ENCODE measurements at places on chromosomes 4 and X. TPM values are rescaled to one million over a fixed set of nuclear protein-coding genes. Genes with fewer than 3 reads are reported as not detected.

- DNase-seq: no peak
Measured at GRCh38 chr4:76376534-76376933, 44.4 kb downstream of the CCDC158 start.

DNA sequence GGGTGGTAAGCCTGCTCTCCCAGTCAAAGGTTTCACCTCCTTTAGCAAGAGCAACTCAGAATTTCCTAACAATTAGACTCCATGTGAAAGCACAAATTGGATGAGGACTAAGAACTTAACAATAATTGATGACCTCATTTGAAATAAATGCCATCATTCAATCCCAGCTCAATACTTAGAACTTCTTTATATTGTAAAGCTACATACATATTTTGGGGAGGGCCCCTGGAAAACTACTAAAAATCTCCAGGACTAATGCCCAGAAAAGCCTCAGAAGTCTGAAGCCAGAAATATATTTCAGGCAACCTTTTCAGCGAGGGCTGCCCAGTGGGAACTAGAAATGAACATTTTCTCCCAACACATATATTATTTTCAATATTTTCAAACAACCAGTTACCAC is 38.1 kb downstream of the AMOT start:
- no peak for DNase-seq

DNA sequence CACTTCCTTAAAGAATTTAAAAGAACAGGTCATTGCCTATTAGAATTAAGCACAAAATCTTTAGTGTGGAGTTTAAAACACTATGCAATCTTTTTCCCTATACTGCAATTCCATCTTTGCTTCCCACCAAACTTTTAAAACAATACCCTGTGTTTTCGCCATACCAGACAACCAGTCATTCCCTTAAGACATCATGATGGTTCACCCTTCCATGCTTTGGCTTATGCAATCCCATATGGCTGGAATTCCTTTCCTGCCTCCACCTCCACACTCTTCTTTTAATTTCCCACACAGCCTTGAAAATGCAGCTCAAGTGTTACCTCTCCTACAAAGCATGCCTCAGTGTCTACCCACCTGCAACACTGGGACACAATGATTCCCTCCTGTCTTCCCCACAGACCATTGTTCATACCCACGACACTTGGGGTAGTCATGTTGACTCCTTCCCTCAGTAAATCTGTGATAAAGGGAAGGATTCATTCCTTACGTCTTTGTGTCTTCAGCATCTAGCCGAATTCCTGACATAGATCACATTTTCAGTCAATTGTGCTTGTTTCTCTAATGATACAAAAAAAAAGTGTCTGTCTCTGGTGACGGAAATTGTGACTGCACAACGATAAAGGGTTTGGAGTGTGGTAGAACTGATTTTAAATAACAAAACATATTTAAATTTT is 166.3 kb downstream of the FNIP2 start:
- no peak for DNase-seq

Gene RCHY1
- total RNA-seq: 20.3 TPM

Gene TCEAL7
- total RNA-seq: 23.1 TPM

All from kidney epithelial cell (primary cell).